A549 treated with DMSO at 1 μM for 4 hours (cell line): ENCODE measurements at places on chromosomes 2 and 18. TPM values are rescaled to one million over a fixed set of nuclear protein-coding genes. Genes with fewer than 3 reads are reported as not detected.

UCN gene
- total RNA-seq, result 0.55 to 2.6 TPM (median 1.8 TPM) in 5 replicates

SERPINB5 gene
- 0.08 to 0.20 TPM (median 0.11 TPM) in 5 replicates for total RNA-seq

MYCN gene
- not detected in 5 replicates for total RNA-seq

INPP4A gene
- 6.5 to 10.6 TPM (median 10.0 TPM) in 5 replicates for total RNA-seq

CXCR2 gene
- total RNA-seq, result 0.13 TPM in 1 of 5 replicates, not detected in the others

IL36A gene
- total RNA-seq, result not detected in 5 replicates

NDUFAF7 gene
- 18.2 to 24.1 TPM (median 21.5 TPM) in 5 replicates for total RNA-seq

TRIM43 gene
- total RNA-seq, result 0.05 TPM in 1 of 5 replicates, not detected in the others

PSMA8 gene
- not detected in 5 replicates for total RNA-seq
